ENCODE measurements at places on chromosomes 11 and 22.

GRCh38 chr11:67492801-67493547 is 10.1 kb downstream of the AIP start:
- no peak for DNase-seq

- DNase-seq, result no peak
Observed at GRCh38 chr22:48153726-48154125, 1391.3 kb downstream of the TBC1D22A start.

GRCh38 chr11:69115586-69116560 is 39.9 kb upstream of the SMIM38 start:
- DNase-seq, result no peak

- DNase-seq, result no peak
Observed at GRCh38 chr11:34063061-34063795, 11.7 kb downstream of the CAPRIN1 start.

GRCh38 chr11:112113539-112114457 is 27.1 kb downstream of the SDHD start:
- peak; percentile 68 for DNase-seq

DNA sequence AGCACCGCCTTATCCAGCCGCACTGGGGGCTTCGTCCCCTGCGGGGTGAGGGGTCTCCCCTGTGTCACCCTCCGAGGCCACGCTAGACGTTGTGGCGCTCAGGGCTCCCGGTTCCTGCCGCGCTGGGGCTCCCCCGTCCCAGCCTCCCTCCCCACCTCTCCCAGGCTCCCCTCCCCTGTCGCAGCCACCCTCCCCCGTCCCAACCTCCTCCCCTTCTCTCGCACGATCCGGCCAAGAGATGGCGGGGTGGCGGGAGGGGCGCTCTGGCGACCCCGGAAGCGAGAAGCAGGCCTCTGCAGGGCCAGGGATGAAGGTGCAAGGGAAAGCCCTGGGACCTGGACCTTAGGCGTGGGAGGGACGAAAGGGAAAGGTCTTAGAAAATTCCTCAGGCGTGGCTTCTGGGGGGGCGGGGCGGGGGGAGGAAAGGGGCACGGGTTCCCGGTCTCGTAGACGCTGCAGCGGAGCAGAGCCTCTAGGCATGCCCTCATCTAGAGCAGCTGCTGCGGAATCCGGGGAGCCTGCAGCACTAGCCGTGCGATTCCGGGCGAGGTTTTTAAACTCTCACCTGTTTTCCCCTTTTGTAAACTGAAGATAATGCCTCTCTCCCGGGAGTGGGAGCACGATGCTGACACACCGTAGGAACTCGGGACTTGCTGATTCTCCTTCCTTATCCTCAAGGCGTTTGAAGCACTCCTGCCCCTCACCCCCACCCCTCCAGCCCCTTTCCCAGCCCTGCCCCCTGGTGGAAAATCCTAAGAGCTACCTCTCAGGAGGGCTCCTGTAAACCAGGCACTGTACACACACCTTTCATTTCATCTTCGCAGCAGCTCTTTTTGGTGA is 14.4 kb downstream of the KCNJ5 start:
- DNase-seq, result peak; percentile 15

GRCh38 chr22:19904174-19904856 is 37.3 kb upstream of the COMT start:
- DNase-seq, result no peak

DNA sequence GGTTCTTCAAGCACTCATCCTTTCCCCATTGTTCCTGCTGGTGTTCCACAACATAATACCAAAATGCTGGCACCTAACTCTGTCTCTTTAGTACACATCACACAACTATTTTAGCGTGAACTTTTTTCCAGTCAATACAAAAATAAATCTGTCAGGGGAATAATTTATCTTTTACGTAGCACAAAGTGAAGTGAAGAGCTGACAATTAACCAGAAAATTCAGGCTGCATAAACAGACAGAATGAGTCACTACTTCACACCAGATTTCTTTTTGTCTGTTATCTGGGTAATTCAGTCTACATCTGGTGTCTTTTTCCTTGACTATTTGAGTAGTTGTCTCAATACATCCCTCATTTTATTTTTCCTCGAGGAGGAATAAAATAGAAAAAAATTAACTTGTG is 7.9 kb upstream of the ETS1 start:
- DNase-seq, result peak; percentile 96

- DNase-seq, result no peak
Observed at GRCh38 chr11:8477151-8477550, 116.9 kb downstream of the STK33 start.

DNA sequence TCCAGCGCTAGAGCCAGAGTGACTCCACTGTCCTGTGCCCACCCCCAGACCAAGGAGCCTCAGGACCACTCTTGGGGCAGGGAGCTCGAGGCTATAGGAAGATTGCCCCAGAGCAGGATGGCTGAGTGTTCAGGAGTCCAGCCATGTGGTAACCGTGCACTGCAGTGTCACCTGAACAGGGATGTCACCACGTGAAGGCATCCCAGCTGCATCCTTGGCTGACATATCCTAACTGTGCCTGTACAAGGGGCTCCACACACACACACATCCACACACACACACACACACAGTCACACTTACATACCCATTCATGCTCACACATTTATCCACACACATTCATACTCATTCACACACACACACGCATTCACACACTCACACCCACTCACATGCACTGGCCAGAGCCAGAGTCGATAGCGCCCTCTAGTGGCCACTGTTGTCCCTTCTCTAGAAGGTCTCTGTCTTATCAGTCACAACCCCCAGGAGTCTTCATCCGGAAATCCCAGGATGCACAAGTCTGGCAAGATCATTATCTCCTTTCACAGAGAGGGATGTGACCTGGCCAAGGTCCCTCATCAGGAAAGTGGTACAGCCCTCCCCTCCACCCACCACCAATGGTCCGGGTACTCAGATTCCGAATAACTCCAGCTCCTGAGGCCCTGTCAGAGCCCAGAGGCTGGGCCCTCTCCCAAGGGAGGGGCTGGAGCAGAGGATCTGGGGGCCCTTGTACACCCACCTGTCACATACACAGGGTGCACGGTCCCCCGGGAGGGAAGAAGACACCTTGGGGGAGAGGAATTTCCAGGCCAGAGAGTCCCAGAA is 55.1 kb downstream of the IGLL5 start:
- DNase-seq, result peak; percentile 69

DNA sequence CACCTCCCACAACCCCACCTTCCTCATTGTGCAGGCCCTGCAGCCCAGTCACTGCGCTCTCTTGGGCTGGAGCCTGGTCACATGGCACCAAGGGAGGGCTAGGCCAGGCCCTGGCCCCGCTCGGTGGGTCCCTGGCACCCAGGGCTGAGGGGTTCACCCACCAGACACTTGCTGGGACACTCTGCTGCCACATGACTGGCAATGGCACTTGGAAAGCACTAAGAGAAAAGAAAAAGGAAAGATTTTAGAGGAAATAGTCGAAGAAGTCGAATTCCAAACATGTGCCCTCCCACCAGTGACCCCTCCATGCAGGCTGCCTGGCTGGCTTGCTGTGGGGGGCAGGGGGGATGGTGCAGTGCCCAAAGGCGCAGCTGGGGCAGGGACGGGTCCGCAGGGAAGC is 12.3 kb upstream of the TTLL8 start:
- no peak for DNase-seq

DNA sequence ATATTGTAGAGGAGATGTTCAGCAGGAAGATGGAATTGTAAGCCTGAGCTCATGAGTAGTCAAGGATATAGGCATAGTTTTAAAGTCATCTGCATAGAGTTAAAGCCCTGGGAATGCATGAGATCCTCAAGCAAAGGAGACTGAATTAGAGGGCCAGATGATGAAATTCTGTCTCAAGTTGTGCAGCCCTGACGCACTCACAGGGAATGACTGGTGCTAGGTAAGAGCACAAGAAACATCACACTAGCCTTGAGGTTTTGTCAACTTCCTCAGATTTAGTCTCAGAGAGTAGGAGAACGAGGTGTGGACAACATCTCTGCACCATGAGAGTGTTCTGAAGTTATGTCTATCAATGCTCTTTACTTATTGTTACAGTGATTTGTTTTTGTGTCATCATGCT is 5.8 kb downstream of the RAB38 start:
- no peak for DNase-seq

DNA sequence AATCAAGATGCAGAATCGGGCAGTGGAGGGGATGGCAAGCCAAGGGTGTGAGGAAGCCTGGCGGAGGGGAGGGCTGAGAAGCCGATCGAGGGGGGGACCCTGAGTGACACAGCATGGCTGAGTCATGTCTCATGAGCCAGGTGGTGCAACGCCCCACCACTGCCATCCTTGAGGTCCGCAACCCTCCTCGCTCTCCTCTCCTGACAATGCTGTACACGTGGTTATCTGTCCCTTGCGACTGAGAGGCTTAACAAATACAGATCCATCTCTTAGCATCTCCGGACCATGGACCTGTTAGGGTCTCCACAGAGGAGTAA is 14.2 kb downstream of the SLC22A12 start:
- DNase-seq, result no peak

- DNase-seq, result peak; percentile 36
Observed at GRCh38 chr11:36034551-36035331, 90.9 kb downstream of the LDLRAD3 start.

DNA sequence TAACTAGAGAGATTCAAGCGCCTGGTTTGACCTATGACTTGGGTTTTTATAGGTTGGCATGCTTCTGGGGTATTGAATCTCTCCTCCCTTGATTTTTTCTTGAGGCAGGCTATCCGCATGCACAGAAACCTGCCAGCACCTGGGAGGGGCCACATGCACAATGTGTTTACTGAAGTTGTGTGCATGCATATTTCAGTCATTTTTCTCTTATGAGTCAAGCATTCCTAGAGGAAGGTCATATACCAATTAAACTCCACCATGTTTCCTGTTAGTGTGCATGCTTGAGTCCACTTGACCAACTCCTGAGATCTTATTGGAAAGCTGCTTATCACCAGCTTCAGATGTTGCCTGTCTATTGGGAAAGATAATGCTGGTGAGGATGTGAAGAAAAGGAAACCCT is 1718.4 kb downstream of the LRRC4C start:
- DNase-seq, result no peak

DNA sequence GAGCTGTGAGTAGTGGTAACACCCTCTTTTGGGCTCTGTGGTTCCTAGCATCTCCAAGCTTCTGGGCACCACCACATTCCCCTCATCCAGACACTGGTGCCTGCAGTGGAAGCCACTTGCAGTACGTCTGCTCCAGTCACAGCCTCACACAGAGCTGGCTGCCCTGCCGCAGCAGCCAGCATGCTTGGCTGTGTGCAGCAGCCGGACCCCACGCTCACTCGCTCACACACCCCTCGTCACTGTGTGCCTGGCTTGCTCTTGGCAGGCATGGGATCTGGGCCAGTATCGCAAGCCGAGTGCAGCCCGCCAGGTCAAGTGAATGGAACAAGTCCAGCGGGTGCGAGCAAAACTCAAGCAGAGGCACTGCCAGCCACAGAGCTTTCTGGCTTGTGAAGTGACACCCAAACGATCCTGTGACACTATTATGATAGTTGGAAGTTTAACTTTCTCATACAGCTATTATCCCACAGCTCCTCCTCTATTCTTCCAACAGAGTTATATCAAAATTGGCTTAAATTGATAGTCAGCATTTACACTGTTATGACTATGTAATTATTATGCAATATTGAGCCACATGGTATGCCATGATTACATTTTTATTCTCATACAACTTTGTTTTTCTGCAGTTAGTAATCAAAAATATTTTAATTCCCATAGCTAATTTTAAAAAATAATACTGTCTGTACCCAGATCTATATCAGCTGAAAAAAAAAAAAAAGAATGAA is 89.0 kb downstream of the CCDC73 start:
- no peak for DNase-seq
